Stimulated activated CD8-positive, alpha-beta memory T cell treated with anti-CD3 and anti-CD28 coated beads, Interleukin-2, amount 100 ng/mL, for 48 hours (primary cell): ENCODE measurements at places on chromosomes 5 and 9.

DNA sequence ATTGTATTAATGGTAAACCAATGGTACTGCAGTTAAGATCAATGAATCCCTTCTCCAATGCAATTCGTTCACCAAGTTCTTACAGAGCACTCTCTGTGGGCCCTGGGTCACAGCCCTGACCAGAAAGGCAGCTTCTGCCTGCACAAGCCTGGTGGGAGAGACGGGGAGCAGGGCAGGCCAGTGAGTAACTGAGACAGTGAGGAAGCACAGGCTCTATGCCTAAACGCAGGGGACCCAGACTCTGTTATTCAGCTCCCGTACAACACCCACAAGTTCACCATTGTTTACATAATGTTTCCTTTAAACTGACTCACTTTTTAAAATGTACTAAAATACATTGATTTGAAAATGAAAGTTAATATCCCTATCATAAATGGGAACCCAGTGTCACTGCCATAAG is 40.5 kb upstream of the CTSL start:
- DNase-seq: no peak

- DNase-seq: no peak
Observed at GRCh38 chr9:15468145-15468544, 42.6 kb downstream of the PSIP1 start.

GRCh38 chr9:98206754-98207153 is 14.3 kb upstream of the CORO2A start:
- DNase-seq: no peak

GRCh38 chr5:159893040-159893695 is 23.1 kb upstream of the ADRA1B start:
- DNase-seq: no peak

- no peak for DNase-seq
Observed at GRCh38 chr5:73433982-73434342, 14.6 kb downstream of the FOXD1 start.

- DNase-seq: no peak
Observed at GRCh38 chr5:19751326-19751725, 236.7 kb downstream of the CDH18 start.

DNA sequence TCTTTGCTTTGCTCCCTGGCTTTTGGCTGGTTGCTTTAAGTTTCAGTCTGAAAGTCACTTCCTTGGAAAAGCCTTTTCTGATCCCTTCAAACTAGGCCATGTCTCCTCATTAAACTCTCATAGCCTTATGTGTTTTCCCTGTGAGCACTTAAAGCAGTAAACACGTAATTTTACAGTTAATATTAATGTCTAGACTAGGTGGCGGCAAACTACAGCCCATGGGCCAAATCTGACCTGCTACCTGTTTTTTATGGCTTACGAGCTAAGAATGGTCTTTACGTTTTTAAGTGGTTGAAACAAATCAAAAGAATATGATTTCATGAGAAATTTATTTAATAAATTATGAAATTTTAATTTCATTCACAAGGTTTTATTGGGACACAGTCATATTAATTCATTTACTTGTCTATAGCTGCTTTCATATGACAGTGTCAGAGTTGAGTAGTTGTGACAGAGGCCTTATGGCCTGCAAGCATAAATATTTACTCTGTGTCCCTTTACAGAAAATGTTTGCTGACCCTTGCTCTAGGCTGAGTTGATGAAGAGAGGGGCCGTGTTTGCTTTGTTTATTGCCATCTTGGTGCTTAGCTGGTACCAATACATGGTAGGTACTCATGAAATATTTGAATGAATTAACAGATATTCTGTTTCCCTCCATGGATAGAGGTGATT is 7.4 kb downstream of the SLC44A1 start:
- no peak for DNase-seq

DNA sequence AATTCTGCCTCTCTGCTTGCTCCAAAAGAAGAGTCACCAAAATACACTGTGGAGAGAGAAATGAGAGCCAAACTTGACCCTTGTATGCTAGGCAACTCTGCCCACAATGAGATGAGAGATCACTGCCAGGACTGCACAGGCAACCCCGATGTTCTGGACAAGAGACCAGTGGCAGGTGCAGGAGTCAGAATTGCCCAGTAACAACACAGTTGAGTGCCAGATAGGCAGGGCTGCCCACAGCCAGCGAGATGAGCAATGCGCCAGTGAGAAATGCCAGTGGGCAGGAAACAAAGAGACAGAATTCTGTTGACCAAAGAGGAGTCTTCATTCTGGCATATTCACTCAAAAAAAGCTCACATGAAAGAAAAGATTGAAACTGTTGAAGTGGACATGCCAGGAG is 570.7 kb downstream of the CAAP1 start:
- DNase-seq: no peak

GRCh38 chr9:109310486-109310901 is 10.4 kb downstream of the EPB41L4B start:
- DNase-seq: no peak

- no peak for DNase-seq
Observed at GRCh38 chr9:34651876-34652601, at the start of gene IL11RA. TSS of gene IL11RA (plus strand) at chr9:34652185. CDS start at chr9:34655218, 3,033 bp downstream.

GRCh38 chr5:134526483-134527155 is 1.1 kb downstream of the JADE2 start:
- peak; percentile 75 for DNase-seq

- DNase-seq: peak; percentile 74
Observed at GRCh38 chr9:136532799-136533774, 12.8 kb downstream of the NOTCH1 start.

GRCh38 chr5:90279091-90279490 is 130.5 kb downstream of the CETN3 start:
- no peak for DNase-seq
